T-helper 17 cell (primary cell): ENCODE measurements at places on chromosomes 2 and 18.
A peak's percentile ranks its signal among the peaks of the same experiment; 100 is the strongest.

- H3K4me3 ChIP-seq: no peak overlapping the region
- no peak for DNase-seq
- peaks cover 8% of the 10 kb centered on the region for H3K27me3 ChIP-seq
- H3K4me1 ChIP-seq: no peaks in the 10 kb centered on the region
- no peak overlapping the region for H3K27ac ChIP-seq
These were observed 26.8 kb downstream of the CCDC68 start for GRCh38 chr18:54932472-54932871.

DNA sequence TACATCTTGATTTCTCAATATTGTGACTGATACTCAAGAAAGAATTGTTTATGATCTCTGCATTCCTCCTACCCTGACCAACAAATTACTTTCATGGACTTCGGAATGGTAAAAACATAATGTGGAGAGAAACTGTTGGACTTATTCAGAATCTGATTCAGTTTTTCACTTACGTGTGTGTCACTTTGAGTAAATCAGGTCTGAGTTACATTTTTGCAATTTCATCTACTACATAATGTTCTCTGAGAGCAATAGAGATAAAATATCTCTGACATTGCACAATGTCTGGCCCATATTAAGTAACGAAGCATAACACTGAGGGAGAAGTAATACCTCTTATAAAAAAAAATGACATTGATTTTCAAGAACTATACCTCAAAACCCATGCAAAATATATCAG, 1337.9 kb upstream of the CHAC2 start:
- H3K36me3 ChIP-seq: no peaks in the 10 kb centered on the region
- DNase-seq: no peak
- H3K4me3 ChIP-seq: no peak overlapping the region
- no peaks in the 10 kb centered on the region for H3K27me3 ChIP-seq
- no peak overlapping the region for H3K27ac ChIP-seq

GRCh38 chr2:119681868-119682220, 2.8 kb downstream of the TMEM177 start:
- peak overlapping the region; percentile 92 for H3K27ac ChIP-seq
- no peak for DNase-seq
- H3K4me3 ChIP-seq: no peak overlapping the region
- no peaks in the 10 kb centered on the region for H3K36me3 ChIP-seq
- peaks cover 34% of the 10 kb centered on the region for H3K4me1 ChIP-seq

- no peak overlapping the region for H3K27ac ChIP-seq
- H3K4me1 ChIP-seq: no peaks in the 10 kb centered on the region
- DNase-seq: no peak
These were observed 91.4 kb downstream of the OSBPL1A start for GRCh38 chr18:24306201-24306600.

GRCh38 chr2:207733597-207734240, 22.3 kb downstream of the CCNYL1 start:
- DNase-seq: no peak
- no peak overlapping the region for H3K27ac ChIP-seq
- no peaks in the 10 kb centered on the region for H3K27me3 ChIP-seq
- H3K4me1 ChIP-seq: no peaks in the 10 kb centered on the region
- no peak overlapping the region for H3K4me3 ChIP-seq

GRCh38 chr18:54829856-54830255, 1.6 kb downstream of the RAB27B start:
- no peak overlapping the region for H3K27ac ChIP-seq
- peak overlapping the region; percentile 8 for H3K4me3 ChIP-seq
- H3K4me1 ChIP-seq: peaks cover 17% of the 10 kb centered on the region
- DNase-seq: no peak
- peaks cover 3% of the 10 kb centered on the region for H3K36me3 ChIP-seq
- no peaks in the 10 kb centered on the region for H3K27me3 ChIP-seq

DNA sequence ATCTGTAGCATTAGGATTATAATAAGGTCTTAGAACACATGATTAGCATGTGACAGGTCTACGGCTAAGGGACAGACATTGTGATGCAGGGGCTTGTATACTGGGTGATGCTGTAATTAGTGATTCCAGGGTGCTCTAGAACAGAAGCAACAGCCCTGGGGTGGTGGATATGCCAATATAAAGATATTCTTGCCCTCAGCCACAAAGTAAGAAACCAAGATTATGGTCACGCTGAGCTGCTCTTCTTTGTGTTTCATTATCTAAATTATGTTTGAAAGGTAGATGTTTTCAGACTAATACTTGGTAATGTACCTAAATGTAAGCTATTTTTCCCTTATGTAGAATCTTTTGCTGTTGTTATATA, 45.3 kb downstream of the FN1 start:
- peaks cover 23% of the 10 kb centered on the region for H3K27me3 ChIP-seq
- H3K27ac ChIP-seq: no peak overlapping the region
- no peak for DNase-seq
- H3K4me3 ChIP-seq: no peak overlapping the region
- no peaks in the 10 kb centered on the region for H3K4me1 ChIP-seq

GRCh38 chr2:45975752-45976517, 321.3 kb upstream of the EPAS1 start:
- H3K4me3 ChIP-seq: no peak overlapping the region
- H3K27ac ChIP-seq: no peak overlapping the region
- H3K36me3 ChIP-seq: peaks cover 2% of the 10 kb centered on the region
- H3K27me3 ChIP-seq: no peaks in the 10 kb centered on the region

GRCh38 chr2:70024284-70024683, 62.9 kb upstream of the ASPRV1 start:
- peaks cover 3% of the 10 kb centered on the region for H3K4me1 ChIP-seq
- DNase-seq: no peak
- H3K27ac ChIP-seq: no peak overlapping the region
- H3K27me3 ChIP-seq: no peaks in the 10 kb centered on the region
- no peak overlapping the region for H3K4me3 ChIP-seq
